Progenitor cell of endocrine pancreas (in vitro differentiated cells): ENCODE measurements at places on chromosomes 3 and 15.

DNA sequence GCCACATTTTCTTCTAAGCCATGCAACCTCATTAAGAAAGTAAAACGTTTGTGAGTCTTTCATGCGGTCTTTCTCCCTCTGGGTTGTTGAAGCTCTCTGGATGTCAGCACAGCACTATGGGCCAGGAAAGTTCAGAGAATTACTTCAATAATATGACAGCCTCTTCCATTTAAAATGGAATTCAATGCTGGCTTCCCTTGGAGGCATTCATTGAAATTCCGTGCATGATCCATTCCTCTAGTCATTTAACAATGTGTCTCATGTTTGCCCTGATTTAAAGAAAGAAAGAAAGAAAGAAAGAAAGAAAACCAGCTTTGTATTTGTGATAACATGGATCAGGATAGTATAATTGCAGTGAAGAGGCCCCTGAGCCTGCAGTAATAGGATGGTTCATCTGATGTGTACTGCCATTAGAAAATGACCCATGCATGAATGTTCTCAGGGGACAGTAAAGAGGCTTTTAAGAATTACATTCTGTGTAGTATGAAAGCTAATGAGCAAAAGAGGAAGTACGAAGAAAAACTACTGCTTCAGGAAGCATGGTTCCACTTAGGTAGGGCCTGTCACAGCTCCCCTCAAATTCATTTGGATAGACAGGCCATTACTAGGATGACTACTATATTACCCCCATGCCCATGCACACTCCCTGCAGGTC, 146.0 kb downstream of the ARPP21 start:
- DNase-seq: no peak

DNA sequence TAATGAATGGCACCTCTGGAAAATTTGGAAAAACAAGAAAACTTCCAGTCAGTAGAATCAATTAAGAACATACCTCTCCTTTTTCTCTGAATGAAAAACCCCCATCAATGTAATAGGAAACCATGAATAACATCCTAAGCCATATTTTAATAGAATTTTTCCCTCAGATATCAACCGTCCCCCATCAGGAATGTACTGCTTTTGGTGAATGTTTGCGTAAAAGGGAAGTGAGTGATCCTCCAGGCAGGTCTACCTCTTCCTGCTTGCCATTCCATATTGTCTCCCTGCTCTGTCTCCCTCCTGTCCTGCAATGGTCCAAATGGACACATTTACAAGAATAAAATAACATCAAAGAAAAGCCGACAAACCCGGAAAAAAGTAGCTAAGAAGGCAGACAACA, 30.8 kb downstream of the LAMP3 start:
- DNase-seq: no peak

- DNase-seq: no peak
These were observed 139.8 kb downstream of the IGF1R start for GRCh38 chr15:98787936-98788757.

DNA sequence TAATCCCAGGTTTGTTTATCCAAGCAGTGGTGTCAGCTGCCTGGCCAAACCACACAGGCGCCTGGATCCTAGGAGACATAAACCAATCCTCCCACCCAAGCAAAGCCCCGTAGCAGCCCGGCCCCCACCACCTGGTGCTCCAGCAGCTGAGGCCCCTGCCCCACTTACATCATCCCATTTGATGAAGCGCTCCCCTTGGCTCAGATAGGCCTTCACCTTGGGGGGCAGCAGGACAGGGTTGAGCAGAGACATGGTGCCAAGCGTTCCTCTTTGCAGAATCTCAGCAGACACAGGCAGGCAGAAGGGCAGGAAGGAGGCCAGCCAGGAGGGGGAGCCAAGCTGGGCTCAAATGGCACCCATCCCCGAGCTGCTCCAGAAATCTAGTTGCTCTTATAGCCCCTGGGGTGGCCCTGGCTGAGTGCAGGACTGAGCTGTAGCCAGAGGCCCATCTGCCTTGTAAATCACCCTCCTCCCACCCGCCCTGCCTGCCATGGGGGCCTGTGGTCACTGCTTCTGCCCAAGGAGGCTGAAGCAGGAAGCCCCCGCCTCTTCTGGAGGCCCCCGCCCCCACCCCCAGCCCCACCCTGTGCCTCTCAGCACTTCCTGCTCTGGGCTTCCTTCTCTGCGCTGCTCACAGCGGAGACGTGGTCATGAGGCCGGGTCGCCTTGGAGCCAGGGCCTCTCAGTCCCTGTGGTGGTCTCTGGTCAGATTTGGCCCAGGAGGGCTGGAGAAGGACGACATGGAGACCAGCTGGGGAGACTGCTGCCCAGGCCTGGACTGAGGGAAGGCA, at the start of gene PLCB2:
Gene PLCB2, minus strand, starts transcription at position 515 of the 791 bp plus-strand sequence. Its CDS starts 263 bp downstream, at position 252.
- no peak for DNase-seq

- DNase-seq: no peak
These were observed 36.9 kb upstream of the PCSK6 start for GRCh38 chr15:101526442-101526841.

DNA sequence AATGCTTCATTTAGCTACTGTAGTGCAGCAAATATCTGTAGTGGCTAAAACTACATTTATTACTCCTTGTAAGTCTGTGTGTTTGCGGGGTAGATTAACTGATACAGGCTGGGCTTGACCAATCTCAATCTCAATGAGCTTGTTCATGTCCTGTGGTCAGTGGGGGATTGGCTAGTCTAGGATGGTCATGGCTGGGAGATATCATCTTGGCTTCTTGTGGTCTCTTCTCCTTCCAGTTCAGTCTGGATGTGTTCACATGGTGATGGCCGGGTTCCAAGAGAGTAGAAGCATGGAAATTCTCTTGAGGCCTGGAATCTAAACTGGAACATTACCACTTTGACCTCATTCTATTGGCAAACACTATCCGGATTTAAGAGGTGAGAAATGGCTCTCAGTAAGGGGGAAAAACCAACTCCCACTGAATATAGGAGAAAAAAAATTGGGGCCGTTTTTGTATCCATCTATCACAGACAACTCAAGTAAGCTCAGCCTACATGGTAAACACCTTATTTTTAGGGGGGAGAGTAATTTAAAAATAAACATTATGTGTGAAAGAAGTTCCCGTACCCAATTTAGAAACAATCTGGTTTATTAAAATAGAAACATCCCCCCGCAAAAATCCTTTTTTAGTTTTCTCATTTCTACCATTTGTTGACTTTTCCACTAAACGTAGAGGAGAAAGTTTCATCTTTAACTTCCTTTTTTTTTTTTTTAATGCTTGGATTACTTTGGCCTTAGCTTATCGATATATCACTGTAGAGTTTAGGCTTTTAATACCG, 284.9 kb upstream of the TBC1D5 start:
- no peak for DNase-seq
